ENCODE measurements at places on chromosomes 4 and X.

DNA sequence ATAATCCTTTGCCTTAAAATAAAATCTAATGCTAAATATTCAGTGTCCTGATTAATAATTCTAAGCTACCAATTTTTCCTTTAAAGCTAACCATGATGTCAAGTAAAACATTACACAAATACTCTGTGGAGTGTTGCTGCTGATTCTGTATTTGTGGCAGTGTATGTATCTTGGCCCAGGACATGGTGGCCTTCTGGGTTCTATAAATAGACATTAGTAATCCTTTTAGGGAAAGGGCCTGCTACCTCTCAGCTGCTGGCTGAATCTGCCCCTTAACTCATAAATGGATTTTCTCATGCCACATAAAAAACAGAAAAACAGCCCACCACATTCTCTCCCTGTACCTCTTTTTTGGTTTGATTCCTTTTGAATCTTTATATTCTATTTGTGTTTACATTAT is 1.2 kb upstream of the XK start:
- DNase-seq, result no peak

- no peak for DNase-seq
Observed at GRCh38 chr4:8316911-8317351, 47.4 kb downstream of the HTRA3 start.

DNA sequence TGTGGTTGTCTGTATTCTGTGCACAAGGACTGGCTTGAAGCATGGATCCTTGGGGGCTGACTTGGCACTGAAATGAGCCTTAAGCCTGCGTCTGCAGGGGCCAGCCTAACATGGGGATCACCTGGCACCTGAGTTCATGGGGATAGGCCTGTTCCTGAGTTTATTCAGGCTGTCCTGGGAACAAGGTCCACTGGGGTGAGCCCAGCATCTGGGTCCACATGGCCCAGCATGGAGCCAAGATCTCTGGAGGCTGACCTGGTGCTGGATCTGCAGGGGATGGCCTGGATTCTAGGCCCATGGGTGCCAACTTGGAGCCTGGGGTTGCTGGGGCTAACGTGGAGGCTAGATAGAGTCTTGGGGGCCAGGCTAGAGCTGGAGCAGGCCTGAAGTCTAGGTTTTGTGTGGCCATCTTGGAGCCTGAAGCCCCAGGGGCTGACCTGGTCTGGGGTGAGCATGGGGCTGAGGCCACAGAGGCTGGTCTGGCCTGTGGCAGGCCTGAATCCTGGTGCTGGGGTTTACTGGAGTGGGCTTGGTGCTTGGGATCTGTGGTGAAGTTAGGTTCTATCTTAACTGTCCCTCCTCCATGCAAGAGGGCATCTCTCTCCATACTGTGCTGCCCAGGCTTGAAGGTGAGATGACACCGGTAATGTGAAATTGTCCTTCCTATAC is 652 bp upstream of the KLKB1 start:
- DNase-seq, result no peak

DNA sequence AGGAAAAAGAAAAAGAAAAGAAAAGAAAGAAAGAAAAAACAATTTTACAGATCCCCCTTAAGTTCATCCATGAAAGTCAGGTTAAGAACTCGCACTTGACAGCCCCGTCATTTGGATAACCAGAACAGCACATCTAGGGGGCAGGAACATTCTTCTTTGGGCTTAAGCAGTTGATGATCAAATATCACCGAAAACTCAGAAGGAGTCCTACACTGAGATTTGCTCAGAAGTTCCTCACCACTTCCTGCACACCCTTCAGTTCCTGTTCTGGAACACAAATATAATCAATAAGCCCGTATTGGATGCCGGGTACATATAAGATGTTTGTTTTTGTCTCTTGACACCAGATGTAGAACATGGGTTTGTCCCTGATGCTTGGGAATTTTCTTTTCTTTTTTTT is 14.7 kb downstream of the NLGN3 start:
- DNase-seq, result no peak

All from SW 1271 (cell line).